Caco-2 (cell line): ENCODE measurements at places on chromosomes 6 and 20. TPM values are rescaled to one million over a fixed set of nuclear protein-coding genes. Genes with fewer than 3 reads are reported as not detected.

ASIP gene
- not detected in 2 replicates for total RNA-seq

PLG gene
- not detected in 2 replicates for total RNA-seq

EPB41L1 gene
- total RNA-seq = 129 and 137 TPM in 2 replicates

CLDN20 gene
- total RNA-seq = not detected in 2 replicates

DNA sequence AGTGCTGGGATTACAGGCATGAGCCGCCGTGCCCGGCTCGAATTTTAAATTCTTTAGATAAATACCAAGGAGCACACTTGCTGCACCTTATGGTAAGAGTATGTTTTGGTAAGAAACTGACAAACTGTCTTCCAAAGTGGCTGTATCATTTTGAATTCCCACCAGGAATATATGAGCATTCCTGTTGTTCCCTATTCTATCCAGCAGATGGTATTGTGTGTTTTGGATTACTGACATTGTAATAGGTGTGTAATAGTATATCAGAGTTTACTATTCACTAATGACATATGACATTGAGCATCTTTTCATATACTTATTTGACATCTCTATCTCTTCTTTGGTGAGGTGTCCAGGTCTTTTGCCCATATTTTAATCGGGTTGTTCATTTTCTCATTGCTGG lies 40.5 kb downstream of the TGM6 start:
- no peak for DNase-seq

- DNase-seq = no peak
These were observed 74.6 kb upstream of the KCNG1 start for GRCh38 chr20:51097351-51098120.

GRCh38 chr20:24694157-24694726 lies 224.8 kb downstream of the SYNDIG1 start:
- no peak for DNase-seq

DNA sequence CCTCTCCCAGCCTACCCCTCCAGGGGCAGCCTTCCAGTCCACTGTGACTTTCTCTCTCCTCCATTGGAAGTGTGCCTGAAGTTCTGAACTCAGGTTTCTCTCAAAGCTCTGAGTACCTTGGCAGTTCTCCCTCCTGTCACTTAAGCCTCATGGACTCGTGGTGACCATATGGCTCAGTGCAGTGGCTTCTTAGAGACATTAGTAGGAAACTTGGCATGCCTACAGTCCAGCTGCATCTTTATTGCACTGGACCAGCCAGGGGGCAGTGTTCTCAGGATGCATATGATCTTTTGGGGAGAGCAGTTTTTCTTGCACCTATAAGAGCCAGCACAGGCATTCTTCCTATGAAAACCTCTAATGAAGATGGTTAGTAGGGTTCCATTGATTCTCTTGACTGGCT lies 47.5 kb upstream of the KCNK16 start:
- no peak for DNase-seq

DNA sequence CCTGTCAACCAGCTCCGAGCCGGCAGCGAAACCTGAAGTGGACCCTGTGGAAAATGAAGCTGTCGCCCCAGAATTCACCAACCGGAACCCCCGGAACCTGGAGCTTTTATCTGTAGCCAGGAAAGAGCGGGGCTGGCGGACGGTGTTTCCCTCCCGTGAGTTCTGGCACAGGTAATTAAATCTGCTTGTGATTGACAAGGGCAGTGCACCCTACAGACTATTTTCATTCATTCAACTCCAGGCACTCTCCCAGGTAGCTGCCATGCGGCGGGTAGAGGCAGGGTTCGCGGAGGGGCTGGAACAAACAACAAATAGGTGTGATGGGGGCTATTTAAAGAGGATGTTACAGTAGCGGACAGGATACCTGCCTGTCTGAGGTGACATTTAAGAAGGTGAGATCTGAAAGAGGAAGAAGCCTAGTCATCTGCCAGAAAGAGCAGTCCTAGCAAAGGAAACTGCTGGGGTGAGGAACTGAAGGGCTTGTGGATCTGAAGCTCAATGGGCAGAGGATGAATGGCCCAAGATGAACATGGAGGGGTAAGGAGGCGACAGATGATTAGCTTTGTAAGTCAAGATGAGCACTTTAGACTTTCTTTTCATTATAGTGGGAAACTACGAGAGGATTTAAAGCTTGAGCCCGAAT lies 810 bp downstream of the MRPL18 start:
- DNase-seq = no peak

DNA sequence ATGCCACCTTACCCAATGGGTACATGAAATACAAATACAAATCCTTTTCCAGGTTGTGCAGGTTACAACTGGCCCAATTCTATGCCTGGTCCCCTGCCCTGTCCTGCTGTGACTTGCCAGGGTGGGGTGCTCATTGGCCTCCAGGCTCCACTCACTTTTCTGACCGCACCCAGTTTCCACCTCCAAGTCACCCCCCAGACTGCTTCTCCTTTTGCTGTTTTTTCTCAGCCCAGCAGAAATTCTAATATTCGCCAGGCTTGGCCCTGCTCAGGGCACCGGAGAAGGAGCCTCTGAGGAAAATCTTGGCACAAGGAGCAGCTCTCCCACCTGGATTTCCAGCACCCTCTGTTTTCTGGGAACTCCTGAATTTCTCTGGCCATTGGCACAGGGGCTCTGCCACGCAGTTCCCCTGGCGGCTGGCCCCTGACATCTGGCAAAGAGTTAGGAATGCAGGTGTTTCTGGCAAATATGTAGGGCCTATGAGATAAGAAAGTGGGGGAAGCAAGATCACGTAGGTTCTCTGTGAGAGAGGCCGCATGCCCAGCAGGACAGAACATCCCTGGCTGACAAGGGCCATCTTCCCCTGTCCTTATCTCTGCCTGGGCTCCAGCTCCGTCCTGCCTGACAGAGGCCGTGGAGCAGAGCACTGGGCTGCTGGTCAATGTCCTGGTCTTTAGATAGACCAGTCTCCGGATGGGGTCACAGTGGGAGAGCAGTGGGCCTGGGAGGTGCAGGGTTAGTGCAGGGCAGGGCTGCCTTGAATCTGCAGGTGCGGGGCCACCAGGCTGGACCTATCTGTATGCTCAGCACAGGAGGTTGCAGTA lies 2.9 kb upstream of the RAET1E start:
- no peak for DNase-seq

- no peak for DNase-seq
These were observed 6.2 kb downstream of the KCNK5 start for GRCh38 chr6:39223061-39223460.
